Pancreas (tissue), 10 donors: ENCODE measurements at places on chromosomes 4 and X. TPM values are rescaled to one million over a fixed set of nuclear protein-coding genes. Genes with fewer than 3 reads are reported as not detected.

GRCh38 chr4:4789462-4789861 lies 70.0 kb upstream of the MSX1 start:
- no peaks in the 10 kb centered on the region for H3K27me3 ChIP-seq
- H3K4me1 ChIP-seq: no peaks in the 10 kb centered on the region
- no peak for DNase-seq

DNA sequence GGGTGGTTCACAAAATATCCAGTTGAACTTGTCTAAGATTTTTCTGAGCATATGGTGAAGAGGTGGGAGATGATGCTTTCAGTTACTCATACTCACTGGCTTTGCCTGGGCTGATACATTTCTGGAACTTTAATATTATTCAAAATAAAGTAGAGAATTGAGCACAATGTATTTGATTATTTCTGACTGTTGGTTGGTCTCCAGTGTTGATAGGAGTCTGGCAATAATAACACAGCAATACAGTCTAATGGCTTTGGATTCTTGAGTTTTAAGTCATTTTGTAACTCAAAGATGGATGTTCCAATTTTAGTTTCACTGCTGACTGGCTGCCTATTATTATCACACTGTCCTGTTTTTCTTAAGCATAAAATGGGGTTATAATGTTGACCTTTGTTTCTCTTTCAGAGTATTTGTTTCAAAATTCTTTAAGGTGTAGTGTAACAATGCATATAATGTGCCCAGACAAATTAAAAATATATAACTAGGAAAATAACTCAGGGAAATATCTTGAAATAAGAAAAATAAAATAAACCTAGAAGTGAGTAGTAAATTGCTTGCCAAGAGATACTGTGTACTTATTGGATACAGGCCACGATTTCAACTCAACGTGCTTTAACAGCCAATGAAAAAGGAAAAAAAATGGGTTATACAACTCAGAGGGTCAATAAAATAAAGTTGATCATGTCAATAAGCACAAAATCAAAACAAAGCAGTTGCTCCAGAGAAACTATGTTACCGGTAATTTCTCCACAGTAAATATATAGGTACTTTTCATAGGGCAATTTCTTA lies 99.0 kb downstream of the ARSJ start:
- no peak for DNase-seq
- H3K4me3 ChIP-seq: no peak overlapping the region
- no peaks in the 10 kb centered on the region for H3K27me3 ChIP-seq
- H3K27ac ChIP-seq: no peak overlapping the region
- H3K36me3 ChIP-seq: no peaks in the 10 kb centered on the region

GRCh38 chrX:15242899-15243555 lies 26.9 kb downstream of the ASB9 start:
- no peaks in the 10 kb centered on the region for H3K4me1 ChIP-seq
- no peak overlapping the region for H3K4me3 ChIP-seq
- H3K27ac ChIP-seq: no peak overlapping the region

- no peak overlapping the region for H3K4me3 ChIP-seq
- no peak overlapping the region for H3K27ac ChIP-seq
- H3K36me3 ChIP-seq: no peaks in the 10 kb centered on the region
- H3K27me3 ChIP-seq: no peaks in the 10 kb centered on the region
- DNase-seq: no peak
Observed at GRCh38 chr4:22201256-22201655, 252.7 kb upstream of the KCNIP4 start.

DNA sequence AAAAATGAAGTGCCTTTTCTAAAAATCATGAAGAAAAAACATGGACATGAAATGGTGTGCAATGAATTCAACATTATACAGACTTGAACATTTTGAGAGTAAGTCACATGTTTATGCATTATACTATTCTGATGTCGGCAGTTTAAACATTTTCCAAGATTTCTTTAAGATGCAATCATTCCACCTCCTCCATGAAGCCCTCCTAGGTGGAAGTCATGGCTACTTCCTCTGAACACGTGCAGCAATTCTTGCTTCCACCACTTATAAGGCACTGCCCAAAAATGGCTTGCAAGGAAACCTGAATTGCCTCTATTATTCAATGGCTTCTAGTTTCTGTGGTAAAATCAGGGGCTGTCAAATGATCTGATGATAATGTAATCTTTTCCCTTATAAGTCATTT lies 25.8 kb downstream of the IGFBP7 start:
- no peak overlapping the region for H3K27ac ChIP-seq
- no peaks in the 10 kb centered on the region for H3K27me3 ChIP-seq
- DNase-seq: no peak
- no peak overlapping the region for H3K4me3 ChIP-seq
- H3K4me1 ChIP-seq: peaks cover 17% of the 10 kb centered on the region
- no peaks in the 10 kb centered on the region for H3K36me3 ChIP-seq

DNA sequence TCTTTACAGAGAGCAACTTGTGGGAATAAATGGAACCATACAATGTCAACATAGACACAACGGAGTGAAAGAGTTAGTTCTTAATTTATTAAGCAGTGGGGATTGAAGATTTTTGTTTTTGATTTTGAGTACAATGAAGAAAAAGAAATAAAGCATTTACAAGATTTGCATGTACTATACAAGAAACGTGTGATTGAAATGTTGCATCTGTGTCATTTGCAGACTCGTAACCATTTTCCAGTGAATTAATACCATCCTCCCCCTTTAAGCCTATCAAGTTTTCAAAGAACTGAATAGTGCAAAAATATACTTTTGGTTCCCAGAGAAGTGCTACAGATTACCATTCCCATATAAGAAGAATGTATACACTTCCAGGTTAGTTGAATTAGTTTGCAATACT lies 8.6 kb upstream of the KDR start:
- H3K4me1 ChIP-seq: no peaks in the 10 kb centered on the region
- no peaks in the 10 kb centered on the region for H3K36me3 ChIP-seq
- H3K4me3 ChIP-seq: no peak overlapping the region
- no peak for DNase-seq
- no peak overlapping the region for H3K27ac ChIP-seq

DNA sequence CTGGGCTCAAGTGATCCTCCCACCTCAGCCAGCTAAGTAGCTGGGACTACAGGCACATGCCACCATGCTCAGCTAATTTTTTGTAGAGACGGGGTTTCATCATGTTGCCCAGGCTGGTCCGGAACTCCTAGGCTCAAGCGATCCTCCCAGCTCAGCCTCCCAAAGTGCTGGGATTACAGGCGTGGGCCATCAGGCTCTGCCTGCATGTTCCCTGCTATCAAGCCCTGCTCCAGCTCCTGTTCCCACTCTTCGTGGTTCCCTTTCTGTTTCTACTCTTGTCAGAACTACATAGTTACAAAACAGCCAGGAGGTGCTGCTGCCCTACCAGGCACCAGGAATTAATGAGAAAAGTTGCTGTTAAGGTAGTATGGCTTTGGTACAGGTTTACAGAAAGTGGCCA lies 8.7 kb downstream of the TIMP1 start:
- H3K27ac ChIP-seq: no peak overlapping the region
- H3K36me3 ChIP-seq: no peaks in the 10 kb centered on the region
- no peak for DNase-seq
- no peaks in the 10 kb centered on the region for H3K4me1 ChIP-seq
- H3K27me3 ChIP-seq: peaks cover 4% of the 10 kb centered on the region

- H3K27me3 ChIP-seq: no peaks in the 10 kb centered on the region
- H3K27ac ChIP-seq: no peak overlapping the region
- H3K4me3 ChIP-seq: no peak overlapping the region
- no peak for DNase-seq
- no peaks in the 10 kb centered on the region for H3K36me3 ChIP-seq
Observed at GRCh38 chr4:97103252-97103651, 1040.0 kb downstream of the STPG2 start.

- peaks cover 4% of the 10 kb centered on the region for H3K36me3 ChIP-seq
- H3K27ac ChIP-seq: no peak overlapping the region
- no peak for DNase-seq
Observed at GRCh38 chrX:53584891-53585290, 101.6 kb downstream of the HUWE1 start.

DNA sequence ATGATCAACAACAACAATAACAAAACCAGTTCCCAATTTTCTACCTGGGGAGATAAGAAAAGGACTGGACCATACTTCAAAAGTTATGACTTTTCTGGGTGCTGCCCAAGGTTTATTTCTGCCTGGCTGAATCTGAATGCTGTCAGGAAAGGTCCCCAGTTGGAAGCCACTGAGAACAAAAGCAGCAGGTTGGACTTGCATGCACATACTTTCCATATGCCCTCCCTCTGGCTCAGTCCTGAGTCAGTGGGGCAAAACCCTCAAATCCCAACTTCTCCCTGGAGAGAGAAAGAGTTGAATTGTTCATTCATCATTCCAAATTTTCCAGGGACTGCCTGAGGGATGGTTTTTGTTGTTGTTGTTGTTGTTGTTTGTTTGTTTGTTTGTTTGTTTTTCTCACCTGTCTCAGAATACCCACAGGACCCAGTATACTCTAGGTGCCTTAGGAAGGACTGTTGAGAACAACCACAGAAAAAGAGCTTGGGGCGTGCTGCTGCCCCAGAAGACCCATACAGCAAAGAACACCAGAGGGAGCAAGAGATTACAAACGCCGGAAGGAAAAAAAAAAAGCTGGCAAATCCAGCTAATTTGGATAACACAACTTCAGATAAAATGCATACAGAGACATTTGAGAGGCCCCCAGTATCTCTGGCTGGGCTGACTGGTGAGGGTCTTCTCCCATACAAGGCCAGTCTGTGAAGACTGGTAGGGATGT lies 138.9 kb upstream of the INPP4B start:
- H3K4me3 ChIP-seq: no peak overlapping the region
- H3K4me1 ChIP-seq: no peaks in the 10 kb centered on the region
- no peaks in the 10 kb centered on the region for H3K27me3 ChIP-seq
- H3K36me3 ChIP-seq: no peaks in the 10 kb centered on the region
- no peak for DNase-seq

DNA sequence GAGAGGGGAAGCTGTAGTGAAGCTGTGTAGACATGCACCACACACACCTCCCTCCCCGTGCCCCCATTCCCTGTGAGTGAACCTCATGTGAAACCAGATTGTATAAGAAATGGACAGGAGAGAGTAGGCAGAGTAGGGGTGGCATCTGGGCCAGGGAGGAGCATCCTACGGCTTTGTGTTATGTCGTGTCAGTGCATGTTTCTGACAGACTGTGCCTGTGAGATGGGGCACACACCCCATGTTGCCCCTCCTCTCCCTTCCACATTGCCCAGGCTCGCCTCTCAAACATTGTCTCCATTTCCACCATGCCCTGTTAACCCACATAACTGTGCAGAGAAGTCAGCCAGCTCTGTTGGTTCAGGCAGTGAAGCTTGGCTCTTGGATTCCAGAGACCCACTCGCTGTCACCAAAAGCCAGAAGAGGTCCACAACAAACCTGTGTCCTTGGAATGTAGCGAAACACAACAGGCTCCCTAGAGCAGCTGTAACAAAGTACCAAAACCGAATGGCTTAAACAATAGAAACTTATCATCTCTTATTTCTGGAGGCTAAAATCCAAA lies 56.1 kb downstream of the SLC9A6 start:
- H3K27ac ChIP-seq: no peak overlapping the region
- no peak for DNase-seq
- no peaks in the 10 kb centered on the region for H3K4me1 ChIP-seq
- no peaks in the 10 kb centered on the region for H3K36me3 ChIP-seq
- H3K27me3 ChIP-seq: no peaks in the 10 kb centered on the region
- no peak overlapping the region for H3K4me3 ChIP-seq

GRCh38 chrX:7514871-7515599 lies 327.9 kb upstream of the VCX start:
- no peak for DNase-seq
- H3K27me3 ChIP-seq: no peaks in the 10 kb centered on the region
- no peaks in the 10 kb centered on the region for H3K36me3 ChIP-seq

GRCh38 chrX:110321670-110322069 lies 3.8 kb upstream of the AMMECR1 start:
- H3K4me1 ChIP-seq: no peaks in the 10 kb centered on the region
- no peak overlapping the region for H3K27ac ChIP-seq

DNA sequence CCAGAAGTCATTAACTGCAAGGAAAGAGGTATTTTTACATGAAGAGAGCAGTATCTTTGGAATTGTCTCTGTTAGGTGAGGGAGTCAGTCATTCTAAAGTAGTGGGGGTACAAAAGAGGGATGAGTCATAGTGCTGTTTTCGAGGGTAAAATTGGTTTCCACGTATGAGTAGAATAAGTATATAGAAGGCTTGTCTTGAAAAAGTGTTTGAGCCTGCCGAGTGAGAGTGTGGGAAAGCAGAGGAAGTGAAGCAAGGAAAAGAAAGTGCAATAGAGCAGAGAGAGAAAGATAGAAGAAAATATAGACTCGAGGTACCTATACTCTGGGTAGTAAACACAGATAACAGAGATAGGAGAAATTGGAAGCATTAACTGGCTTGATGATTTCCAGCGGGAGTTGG lies 696.4 kb downstream of the DMD start:
- H3K4me1 ChIP-seq: no peaks in the 10 kb centered on the region
- H3K36me3 ChIP-seq: no peaks in the 10 kb centered on the region
- no peak for DNase-seq
- H3K27me3 ChIP-seq: no peaks in the 10 kb centered on the region

DNA sequence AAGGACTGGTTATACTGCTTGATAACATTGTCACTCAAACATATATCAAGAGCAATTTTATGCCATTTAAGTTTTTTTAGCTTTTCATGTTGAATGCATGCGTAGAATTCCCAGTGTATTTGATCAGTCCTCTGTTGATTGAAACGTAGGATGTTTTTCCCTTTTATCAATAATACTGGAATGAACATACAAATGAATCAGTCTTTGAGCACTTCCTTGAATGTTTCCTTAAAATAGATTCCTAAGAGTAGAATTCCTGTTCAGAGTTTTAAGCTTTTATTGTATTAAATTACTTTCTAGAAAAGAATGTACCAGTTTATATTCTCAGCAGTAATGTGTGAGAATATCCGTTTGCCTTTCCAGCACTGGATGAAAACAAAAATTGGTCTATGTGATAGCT lies 37.8 kb downstream of the ADD1 start:
- DNase-seq: no peak
- peaks cover 16% of the 10 kb centered on the region for H3K36me3 ChIP-seq
- H3K27ac ChIP-seq: no peak overlapping the region
- no peak overlapping the region for H3K4me3 ChIP-seq
- H3K27me3 ChIP-seq: no peaks in the 10 kb centered on the region

Gene GAGE2A
- not detected for total RNA-seq

Gene MAGEB2
- not detected for total RNA-seq

Gene FDCSP
- total RNA-seq: not detected

Gene OTUD6A
- total RNA-seq: not detected

Gene TLR1
- 25.3 TPM for total RNA-seq
